ENCODE measurements at places on chromosomes 13 and 19. TPM values are rescaled to one million over a fixed set of nuclear protein-coding genes. Genes with fewer than 3 reads are reported as not detected.

DNA sequence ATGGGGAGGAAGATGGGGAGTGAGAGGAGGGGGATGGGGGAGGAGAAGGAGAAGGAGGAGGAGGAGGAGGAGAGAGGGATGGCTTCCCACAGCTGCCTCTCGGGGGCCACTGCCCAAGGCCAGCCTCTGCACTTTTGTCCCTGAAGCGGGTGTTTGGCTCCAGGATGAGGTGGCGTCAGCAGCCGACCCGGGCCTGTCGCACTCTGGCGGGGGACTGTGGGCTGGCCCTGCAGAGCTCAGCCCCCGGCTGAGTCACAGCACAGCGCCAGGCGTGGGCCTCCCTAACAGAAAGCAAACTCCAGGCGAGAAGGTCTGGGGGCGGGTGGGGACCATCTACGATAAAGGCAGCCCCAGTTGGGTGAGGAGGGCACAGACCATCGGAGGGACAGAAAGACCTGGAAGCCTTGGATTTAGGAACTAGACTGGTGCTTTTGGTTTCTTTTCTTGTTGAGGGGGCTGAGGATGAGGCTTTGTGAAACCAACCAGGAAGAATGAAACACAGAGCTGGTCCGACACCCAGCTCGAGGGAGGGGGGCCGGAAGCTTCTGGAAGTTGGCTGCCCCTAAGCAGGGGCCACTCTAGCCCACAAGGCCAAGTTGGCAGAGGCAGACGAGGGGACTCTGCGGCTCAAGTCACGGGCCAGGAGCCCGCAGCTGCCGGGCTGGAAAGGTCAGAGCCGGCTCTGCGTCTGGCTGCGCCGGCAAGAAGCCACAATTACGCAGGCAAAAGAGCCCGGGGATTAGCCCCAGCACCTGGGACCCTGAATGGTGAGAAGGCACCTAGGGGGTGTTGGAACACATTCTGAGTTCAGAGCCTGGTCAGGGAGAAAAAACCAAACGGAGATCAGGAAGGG lies 18.2 kb downstream of the LSM4 start:
- DNase-seq = no peak

Gene ACER1
- total RNA-seq = not detected

- DNase-seq = no peak
These were observed 4.1 kb downstream of the DLL3 start for GRCh38 chr19:39502640-39503417.

Gene KLK14
- not detected for total RNA-seq

Gene HRC
- not detected for total RNA-seq

Gene ZNF730
- total RNA-seq = 1.8 TPM
